Activated CD4-positive, alpha-beta T cell treated with anti-CD3 and anti-CD28 coated beads, Interleukin-2, amount 10 ng/mL, durations not matched to agents 7 days and 5 days (primary cell): ENCODE measurements at places on chromosomes 3 and 15. TPM values are rescaled to one million over a fixed set of nuclear protein-coding genes. Genes with fewer than 3 reads are reported as not detected.

Gene FSTL1
- 0.35 TPM for total RNA-seq

DNA sequence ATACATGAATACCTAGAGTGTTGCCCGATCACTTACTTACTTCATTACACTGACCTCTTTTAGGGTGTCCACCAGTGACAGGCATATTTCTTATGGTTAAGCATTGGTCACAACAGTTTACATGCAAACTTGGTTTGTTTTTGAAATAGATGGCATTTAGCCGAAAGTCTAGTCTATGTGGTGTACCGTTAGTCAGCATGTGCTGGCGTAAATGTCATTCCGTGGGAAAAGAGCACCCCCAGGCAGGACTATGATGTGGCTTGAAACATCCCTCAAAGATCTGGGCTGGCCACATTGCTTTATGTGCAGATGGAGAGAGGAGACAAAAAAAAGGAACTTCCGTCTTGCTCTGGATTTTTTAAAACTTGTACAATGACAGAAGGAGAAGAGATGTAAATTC lies 357.0 kb upstream of the ICE2 start:
- no peak for DNase-seq

DNA sequence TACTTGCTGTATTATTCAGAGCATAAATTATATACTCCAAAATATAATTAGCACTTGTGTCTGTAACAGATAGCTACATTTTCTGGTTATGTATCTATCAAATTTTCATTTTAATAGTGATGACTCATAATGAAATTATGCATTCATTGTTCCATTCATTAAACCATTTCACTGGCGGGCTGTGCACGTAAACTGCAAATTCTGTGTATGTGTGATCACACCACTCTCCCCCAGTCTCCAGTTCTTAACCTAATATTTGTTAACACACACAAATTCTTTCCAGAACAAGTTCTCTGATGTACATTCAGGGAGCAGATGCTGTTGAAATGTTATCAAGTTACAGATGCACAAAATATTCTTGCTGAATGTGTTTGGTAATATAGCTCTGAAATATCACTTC lies 3.8 kb upstream of the KCNMB2 start:
- DNase-seq, result no peak

Gene TLR9
- 0.65 TPM for total RNA-seq

- no peak for DNase-seq
Observed at GRCh38 chr3:30915782-30916181, 21.3 kb upstream of the GADL1 start.

- DNase-seq, result no peak
Observed at GRCh38 chr15:62793752-62794144, 248.8 kb upstream of the TPM1 start.

GRCh38 chr3:430186-430585 lies 233.6 kb downstream of the CHL1 start:
- no peak for DNase-seq

Gene ESYT3
- 0.74 TPM for total RNA-seq

DNA sequence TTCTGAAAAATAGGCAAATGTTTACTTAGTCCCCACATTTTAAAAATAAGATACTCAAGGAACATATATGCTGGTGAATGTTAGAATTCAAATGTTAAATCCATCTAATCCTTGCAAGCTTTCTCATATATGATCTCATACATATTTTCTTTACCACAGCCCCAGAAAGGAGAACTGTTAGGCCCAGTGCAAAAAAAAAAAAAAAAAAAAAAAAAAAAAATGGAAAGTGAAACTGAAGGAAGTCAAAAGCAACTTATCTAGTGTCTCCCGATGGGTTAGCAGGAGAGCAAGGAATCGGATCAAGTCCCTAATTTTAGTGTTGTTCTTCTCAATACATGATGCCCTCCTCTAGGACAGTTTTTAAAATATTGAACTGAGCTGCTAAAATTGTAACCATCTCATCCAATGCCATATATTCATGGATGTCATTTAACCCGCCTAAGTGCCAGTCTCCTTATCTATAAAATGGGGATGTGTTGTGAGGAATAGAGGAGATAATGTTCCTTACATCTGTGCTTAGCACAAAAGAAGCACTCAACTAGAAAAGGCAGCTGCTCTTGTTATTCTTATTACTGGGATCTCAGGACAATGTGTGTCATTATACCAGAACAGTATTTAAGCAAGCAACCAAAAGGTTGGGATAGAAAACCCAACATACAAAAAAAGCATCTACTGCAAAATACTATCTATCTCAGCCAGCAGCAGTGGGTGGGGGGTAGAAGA lies 279.7 kb downstream of the MAGI1 start:
- DNase-seq, result no peak

- no peak for DNase-seq
Observed at GRCh38 chr3:71101626-71102025, 481.9 kb downstream of the FOXP1 start.

Gene SOX2
- total RNA-seq, result not detected

GRCh38 chr15:59315914-59316451 lies 56.7 kb downstream of the MYO1E start:
- DNase-seq, result no peak

- DNase-seq, result no peak
Observed at GRCh38 chr15:81948222-81948621, 97.6 kb downstream of the MEX3B start.

DNA sequence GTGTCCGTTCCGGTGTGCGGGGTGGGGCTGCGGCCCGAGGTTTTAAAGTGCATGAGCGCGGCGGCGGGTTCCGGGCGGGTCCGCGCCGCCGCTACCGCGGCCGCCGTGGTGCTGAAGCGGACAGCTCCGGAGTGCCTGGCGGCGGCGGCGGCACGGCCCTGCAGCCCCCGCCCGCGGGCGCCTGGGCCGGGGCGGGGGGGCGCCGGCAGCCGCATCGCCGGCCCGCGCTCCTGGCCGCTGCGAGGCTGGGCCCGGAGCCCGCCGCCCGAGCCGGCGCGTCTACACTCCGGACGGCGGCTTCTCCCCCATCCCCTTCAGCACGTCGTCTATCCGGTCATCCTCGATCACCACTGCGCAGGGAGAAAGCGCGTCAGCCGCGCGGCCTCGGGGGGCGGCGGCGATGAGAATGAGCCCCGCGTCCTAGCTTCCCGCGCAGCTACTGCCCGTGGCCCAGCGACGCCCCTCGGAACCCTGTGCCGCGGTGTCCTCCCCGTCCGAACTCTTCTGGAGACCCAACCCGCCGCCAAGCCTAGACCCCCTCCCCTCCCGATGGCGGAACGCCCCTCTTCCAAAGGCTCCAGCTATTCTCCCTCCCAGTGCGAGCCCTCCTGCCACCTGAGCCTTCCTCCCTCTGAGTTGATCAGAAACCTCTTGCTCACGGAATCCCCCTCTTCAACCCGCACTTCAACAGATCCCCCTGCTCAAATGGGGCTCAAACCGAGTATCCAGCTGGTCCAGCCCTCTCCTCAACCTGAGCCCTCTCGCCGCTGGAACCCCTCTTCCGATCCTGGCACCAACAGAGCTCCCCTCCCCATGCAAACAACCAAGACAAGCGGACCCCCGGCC lies 1.3 kb downstream of the CAMK2N2 start:
- peak; percentile 41 for DNase-seq

- no peak for DNase-seq
Observed at GRCh38 chr3:72836923-72837322, 11.3 kb downstream of the SHQ1 start.

DNA sequence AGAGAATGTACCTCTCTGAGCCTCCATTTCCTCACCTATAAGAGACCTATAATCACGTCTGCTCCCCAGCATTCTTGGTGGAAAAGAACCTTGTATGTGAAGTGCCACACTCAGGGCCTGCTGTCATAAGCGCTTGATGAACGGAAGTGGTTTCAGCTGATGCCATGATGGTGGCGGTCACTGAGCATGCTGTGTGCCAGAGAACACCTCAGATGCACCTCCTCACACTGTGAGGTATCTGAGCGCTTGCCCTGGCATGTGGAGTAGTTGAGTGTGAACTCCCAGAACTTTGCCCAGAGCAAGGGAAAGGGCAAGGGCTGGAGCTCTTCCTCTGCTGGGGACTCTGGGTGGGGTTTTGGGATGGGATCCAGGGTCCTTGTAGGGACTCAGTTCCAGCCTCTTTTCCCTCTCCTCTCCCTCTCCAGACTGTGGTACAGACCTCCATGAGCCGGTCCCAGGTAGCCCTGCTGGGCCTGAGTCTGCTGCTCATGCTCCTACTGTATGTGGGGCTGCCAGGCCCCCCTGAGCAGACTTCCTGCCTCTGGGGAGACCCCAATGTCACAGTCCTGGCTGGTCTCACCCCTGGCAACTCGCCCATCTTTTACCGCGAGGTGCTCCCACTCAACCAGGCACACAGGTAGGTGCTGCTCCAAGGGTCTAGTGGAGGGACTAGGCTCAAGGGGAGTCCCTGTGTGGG lies 2.7 kb downstream of the ABHD14A start:
- peak; percentile 40 for DNase-seq

Gene ARHGEF26
- total RNA-seq, result 0.06 TPM

DNA sequence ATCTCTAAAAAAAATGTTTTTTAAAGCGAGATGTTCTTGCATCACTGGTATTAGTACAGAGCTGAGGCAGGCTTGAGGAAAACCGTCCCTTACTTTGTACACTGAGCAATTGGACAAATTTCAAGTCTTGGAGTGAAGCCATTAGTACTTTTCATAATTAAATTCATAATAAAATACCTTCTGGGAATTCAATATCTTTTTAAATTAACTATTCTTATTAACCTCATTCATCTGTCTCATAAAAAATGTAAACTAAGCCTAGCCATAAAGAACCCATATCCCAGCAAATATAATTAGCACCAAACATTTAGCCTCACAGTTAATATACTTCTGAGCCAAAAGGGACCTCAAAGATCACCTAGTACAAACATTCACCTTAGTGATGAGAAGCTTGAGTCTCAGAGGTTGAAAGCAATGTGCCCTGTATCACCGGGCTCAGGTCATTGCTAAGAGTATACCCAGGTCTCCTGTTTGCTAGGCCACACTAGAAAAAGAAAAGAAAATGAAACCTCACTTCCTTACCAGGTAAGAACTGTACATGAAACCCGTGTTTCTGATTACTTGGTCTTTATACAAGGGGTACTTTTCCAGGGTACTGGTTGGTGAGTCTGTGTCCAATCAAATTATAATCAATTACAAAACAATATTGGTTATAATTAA lies 192.5 kb downstream of the ADAMTS9 start:
- DNase-seq, result no peak

GRCh38 chr15:41825572-41826535 lies 2.0 kb upstream of the JMJD7 start:
- DNase-seq, result no peak

Gene LRRC31
- total RNA-seq, result not detected

GRCh38 chr3:178434206-178434805 lies 101.9 kb upstream of the KCNMB2 start:
- no peak for DNase-seq

GRCh38 chr15:83475551-83475950 lies 28.4 kb downstream of the SH3GL3 start:
- no peak for DNase-seq

GRCh38 chr15:57143511-57144078 lies 225.2 kb downstream of the TCF12 start:
- no peak for DNase-seq

DNA sequence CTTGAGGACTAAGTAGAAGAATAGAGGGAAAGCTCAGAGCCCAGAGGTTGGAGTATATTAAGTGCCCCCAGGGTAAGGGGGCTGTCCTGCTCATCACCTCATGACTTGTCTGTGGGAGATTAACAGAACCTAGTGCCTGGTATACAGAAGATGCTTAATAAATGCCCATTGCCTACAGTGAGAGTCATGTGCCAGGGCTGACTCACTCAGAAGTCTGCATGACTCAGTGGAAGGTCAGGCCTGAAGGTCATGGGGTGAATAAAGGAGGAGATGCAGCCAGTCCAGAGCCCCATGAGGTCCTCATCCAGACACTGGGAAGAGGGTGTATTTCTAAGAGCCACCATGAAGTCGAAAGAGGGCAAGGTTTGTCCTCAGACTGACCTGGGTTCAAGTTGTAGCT lies 62.5 kb upstream of the TLE3 start:
- no peak for DNase-seq

- DNase-seq, result no peak
Observed at GRCh38 chr3:25091934-25092333, 336.1 kb upstream of the RARB start.

Gene ECE2
- total RNA-seq, result not detected

Gene PRR20G
- total RNA-seq, result not detected

DNA sequence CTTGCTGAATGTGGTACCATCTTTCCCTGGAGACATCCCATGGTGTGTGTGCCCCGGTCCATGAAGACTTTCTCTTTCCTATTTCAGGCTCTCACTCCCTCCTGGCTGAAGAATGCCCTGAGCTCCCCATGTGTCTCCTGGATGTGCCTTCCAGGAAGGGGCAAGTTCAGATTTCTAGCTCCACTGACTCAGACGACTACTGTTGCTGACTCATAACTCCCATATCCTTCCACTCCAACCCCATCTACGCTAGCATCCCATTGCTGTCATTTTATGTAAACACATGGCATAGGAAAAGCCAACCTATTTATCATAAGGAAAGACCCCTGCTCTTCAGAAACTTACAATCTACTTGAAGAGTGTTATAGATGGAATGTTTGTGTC lies 95.0 kb downstream of the ADCY5 start:
- no peak for DNase-seq

Gene FRMD5
- total RNA-seq, result 0.15 TPM

- no peak for DNase-seq
Observed at GRCh38 chr3:63353383-63353782, 75.3 kb downstream of the SYNPR start.

Gene LCTL
- not detected for total RNA-seq

DNA sequence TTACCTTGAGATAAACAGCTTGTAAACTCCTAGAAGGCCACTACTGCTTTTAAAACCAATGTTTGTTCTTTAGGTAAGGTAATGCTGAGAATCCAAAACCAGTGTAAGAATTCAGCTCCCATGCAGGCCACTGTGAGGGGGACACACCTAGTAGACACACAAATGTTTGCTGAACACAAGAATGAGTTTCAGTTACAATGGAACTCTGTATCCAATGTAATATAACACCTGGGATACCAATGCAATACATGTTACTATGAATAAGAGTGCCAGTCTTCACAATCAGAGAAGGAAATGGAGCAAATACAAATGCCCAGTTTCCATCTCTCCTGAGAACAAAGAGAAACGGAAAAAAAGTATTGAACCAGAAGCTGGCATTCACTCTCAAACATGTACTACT lies 65.9 kb downstream of the IGF2BP2 start:
- DNase-seq, result no peak
